ENCODE measurements at places on chromosomes 5 and 9.

DNA sequence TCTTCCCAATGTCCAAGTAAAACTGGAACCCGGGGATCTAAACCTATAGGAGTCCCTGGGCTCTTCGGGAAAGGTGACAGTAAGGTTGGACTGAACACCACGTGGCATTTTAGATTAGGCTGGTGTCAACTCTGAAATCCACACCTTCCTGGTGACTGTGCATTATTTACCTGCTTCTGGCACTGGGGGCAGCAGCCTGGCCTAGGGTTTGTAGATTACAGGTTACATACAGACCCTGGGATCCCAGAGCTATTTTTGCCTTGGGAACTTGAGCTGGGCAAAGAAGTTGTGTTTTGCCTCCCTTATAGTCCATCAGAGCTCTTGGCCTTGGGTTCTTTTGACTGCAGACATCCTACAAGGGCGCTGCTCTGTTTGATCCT is 173.2 kb downstream of the DAB2IP start:
- DNase-seq: no peak

- no peak for DNase-seq
These were observed 16.6 kb downstream of the WWC1 start for GRCh38 chr5:168307925-168308584.

GRCh38 chr5:9339206-9339818 is 206.6 kb downstream of the SEMA5A start:
- no peak for DNase-seq

GRCh38 chr5:65730910-65731309 is 8.9 kb downstream of the NLN start:
- no peak for DNase-seq

- DNase-seq: no peak
These were observed 45.0 kb downstream of the SLC6A7 start for GRCh38 chr5:150234576-150235499.

GRCh38 chr9:91705386-91705785 is 244.6 kb downstream of the ROR2 start:
- no peak for DNase-seq

- DNase-seq: no peak
These were observed 160.7 kb upstream of the PITX1 start for GRCh38 chr5:135194573-135195269.

DNA sequence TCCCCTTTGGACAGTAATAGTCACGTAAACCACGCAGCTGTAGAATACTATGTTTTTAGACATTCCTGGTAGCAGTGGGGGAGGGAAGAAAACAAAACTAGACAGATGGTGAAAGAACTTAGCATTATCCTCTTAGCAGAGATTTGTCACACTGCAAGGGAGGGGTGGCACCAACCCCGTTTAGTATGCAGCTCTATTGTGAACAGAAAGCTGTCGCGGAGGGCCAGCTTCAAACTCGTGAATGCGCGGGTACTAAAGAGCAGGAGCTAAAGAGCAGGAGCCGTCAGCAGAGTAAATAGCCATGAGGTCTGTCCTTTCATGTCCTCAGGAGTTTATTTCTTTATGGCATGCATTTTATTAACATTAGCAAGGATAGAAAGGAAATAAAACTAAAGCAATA is 141.9 kb upstream of the SLC12A2 start:
- no peak for DNase-seq

GRCh38 chr9:93541581-93542349 is 34.6 kb upstream of the PHF2 start:
- DNase-seq: no peak

GRCh38 chr5:15132816-15133405 is 261.3 kb upstream of the ANKH start:
- no peak for DNase-seq

DNA sequence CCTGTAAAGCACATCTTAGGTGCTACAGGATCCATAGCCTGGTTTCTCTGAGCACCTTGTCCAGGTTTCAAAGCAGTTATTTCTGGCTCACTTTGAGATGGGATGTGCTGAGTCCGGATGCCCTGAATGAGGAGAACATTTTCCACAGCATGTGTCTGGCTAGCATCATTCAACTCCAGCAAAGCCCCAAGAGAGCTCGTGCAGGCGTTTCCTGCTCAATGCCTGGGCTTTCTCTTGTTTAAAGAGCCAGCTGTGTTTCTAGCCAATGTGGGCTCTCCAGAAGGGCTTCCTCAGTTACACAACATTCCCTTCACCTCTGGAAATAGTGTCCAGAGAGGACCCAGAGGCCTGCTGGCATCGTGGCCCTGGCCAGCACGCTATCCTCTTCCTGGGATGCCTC is 411.7 kb downstream of the DMAC1 start:
- DNase-seq: no peak

DNA sequence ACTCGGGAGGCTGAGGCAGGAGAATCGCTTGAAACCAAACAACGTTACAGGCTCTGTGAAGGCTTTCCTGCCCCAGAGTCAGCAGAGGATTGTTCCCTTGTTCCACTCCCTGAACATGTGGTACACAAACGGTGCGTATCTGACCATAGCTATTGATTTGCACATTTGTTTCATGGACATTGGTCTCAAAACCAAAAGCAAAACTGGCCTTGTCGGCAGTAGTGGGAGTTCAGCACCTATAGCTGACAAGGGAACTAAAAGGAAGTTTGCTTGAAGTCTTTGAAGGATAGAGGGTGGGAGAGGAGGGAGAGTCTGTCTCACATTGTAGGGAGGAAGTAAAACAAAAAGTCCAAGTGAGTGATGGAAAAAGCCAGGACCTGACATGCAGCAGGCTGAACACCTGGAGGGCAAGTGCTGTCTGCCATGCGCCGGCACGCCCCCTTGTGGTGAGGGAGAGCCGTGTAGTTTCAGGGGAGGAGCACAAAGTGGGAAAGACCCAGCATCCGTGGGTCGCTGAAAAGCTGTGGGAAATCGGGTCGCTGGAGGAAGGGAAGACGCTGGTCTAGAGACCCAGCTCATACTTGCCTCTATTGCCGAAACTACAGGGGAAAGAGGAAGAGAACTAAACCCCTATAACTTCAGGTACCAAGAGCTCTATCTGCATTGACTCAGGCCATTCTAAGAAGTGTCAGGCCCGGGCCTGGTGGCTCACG is 58.0 kb downstream of the RAD23B start:
- peak; percentile 76 for DNase-seq

DNA sequence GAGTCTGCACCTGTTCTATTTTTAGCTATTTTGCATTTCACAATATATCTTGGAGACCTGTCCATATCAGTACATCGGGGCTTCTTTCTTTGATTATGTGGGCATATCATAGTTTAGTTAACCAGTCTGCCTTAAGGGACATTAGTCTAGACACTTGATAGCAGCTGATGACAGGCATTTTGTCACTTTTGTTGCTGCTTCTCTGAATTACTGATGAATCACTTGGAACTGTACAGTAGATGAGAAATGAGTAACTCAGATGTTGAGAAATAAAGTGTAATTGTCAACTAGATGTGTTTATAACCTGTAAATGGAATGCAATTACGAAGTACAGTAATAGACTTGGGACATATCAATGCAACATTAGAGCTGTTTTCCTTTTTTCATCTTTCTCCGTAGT is 7.1 kb downstream of the ZFP2 start:
- no peak for DNase-seq

DNA sequence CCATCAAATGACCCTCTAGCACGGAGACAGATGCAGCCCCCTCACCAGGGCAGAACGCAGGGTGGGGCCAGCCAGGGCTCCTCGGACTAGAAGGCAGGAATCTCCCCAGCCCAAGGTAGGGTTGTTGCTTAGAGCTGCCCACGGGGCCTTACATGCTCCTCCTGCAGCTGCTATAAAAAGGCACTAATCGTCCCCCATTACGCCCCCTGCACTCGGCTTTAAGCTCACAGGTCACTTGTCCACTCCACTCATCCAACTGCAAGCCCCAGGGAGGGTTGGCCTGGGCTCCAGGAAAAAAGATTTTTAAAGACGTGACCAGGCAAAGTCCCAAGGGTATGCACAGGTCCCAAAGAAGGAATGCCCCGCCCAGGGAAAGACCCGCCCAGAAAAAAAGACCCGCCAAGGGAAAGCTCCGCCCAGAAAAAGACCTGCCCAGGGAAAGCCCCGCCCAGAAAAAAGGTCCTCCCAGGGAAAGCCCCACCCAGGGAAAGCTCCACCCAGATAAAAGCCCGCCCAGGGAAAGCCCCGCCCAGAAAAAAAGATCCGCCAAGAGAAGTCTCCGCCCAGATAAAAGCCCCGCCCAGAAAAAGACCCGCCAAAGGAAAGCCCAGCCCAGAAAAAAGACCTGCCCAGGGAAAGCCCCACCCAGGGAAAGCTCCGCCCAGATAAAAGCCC is 11.1 kb downstream of the GRIN1 start:
- no peak for DNase-seq

GRCh38 chr9:121717141-121717991 is 65.9 kb downstream of the DAB2IP start:
- DNase-seq: no peak

- no peak for DNase-seq
These were observed 55.0 kb downstream of the DCP2 start for GRCh38 chr5:113031557-113031956.

DNA sequence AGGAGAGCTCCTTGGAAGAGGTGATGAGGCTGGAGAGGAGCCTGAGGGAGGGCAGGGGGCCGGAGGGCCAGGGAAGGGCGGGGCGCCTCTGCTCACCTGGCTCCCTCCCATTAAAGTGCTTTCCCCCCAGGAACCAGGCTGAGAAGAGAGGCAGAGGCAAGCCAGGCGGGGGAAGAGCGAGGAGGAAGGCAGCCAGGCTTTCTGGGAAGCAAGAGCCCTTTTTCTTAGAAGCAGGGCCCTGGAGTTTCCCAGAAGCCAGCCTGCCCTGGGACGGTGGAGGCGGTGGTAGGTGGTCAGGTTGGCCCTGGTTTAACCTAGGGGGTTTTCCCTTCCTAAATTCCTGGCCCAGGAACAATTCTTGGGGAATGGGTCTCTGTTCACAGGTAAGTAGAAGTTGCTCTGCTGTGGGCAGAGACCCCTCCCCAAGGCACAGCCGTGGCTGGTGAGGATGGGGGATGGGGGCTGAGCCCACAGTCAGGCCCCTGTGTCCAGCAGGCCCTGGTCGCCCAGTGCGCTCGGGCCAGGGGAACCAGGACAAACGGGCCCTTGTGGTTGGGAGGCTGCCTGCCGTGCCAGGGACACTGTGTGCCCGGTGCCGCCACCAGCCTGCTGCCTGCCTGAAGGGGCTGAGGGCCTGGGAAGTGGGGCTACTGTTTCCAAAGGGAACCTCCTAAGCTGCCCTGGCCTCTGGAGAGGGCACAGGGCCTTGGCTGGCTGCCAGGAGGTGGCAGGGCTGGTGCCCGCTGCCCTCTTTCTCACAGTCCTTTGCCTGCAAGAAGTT is 16.6 kb upstream of the RALGDS start:
- DNase-seq: no peak

DNA sequence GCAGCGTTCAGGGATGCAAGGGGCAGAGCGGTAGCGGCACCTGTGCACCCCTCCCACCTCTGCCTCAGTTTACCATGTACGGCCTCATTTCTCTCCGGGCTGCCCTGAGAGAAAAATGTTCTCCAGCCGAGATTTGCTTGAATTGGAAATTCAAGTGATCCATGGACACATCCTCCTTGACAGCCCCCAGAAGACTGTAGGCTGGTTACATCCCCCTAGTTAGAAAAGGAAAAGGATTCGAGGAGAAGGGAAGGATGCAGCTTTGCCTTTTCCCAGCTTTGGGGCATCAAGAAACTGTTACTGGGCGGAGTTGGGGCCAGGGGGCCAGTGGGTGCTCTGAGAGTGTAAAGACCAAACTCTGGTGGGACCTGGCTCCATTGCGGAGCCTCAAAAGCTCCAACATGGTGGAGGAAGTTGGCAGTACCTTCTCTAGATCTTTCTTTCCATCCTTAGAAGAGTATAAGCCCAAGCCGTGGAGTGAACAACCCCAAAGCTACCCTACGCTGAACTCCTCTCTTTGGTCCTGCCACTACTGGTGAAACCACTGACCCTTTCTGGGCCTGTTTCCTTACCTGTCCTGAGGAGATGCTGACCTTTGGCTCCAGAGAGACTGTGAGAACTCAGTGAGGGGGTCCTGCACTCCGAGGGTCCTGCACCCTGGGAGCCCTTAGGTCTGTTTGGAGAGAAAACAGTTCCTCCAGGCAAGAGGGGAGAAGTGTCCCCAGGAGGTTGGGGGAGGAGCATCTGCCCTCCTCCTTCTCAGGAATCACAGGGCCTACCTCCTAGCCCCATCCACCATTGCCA is 1.0 kb upstream of the BARX1 start:
- no peak for DNase-seq

- no peak for DNase-seq
These were observed 158.8 kb downstream of the CEP120 start for GRCh38 chr5:123264394-123264793.

GRCh38 chr9:123450996-123451395 is 95.0 kb downstream of the CRB2 start:
- DNase-seq: no peak

GRCh38 chr5:98321361-98321760 is 452.1 kb upstream of the RGMB start:
- DNase-seq: no peak

DNA sequence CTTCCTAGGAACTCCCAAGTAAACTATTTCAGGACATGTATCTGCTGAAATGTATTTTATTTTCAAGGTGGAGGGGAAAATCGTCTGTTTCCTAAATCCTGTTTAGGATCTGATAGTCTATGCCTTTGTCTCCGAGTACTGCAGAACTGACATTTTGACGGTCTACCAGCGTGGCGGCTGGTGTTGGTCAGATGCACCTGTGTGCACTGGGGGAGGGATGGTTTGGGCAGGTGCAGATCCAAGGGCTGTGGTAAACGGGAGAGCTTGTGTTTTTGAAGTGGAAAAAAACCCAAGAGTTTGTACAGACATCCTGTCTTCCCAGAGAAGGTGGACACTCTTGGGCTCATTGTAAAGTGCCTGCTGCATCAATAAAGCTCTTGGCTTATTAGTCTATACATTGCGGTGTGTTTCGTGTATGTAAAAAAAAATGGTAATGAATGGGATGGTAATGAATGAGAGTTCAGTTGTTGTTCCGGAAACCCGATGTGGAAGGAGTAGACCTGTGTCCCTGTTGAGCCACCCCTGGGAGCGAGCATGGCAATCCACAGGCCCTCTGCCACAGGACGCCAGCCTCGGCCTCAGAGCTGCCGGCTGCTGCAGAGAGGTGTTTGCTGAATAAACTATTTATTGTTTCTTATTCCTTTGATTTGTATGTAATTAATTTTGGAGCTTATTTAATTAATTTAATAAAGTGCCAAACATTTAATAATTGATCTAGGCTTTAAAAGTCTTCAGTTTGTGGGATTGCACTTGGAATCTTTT is 15.3 kb downstream of the ARPC5L start:
- DNase-seq: no peak

- no peak for DNase-seq
These were observed 42.1 kb downstream of the CLINT1 start for GRCh38 chr5:157816682-157817386.

Data from activated CD4-positive, alpha-beta T cell treated with anti-CD3 and anti-CD28 coated beads, Interleukin-2, amount 50 U/mL, for 24 hours (primary cell).